ENCODE measurements at places on chromosomes 7 and 10. TPM values are rescaled to one million over a fixed set of nuclear protein-coding genes. Genes with fewer than 3 reads are reported as not detected.

Gene RASA4B
- 7.2 TPM for total RNA-seq

Gene ZNF804B
- total RNA-seq: 0.33 TPM

Gene PRPS1L1
- not detected for total RNA-seq

DNA sequence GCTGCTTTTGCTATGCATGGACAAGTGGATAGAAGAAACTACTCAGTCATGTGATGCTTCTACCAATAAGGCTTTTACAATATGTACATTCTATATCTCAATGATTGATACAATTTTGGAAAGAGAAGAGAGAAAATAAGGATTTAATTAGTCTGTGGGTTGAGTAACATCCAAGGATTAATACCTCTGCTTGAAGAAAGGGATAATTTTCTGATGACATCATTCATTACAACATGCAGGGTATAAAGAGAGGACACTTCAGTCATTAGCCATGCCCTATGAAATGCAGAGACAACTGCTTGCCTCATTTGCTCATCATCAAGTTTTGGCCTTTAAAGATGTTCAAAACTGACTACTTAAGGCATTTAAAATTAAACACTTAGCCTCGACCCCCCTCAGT, 237.3 kb downstream of the AHR start:
- no peak overlapping the region for H3K27ac ChIP-seq
- no peak overlapping the region for H3K4me3 ChIP-seq
- H3K27me3 ChIP-seq: no peaks in the 10 kb centered on the region
- H3K4me1 ChIP-seq: no peaks in the 10 kb centered on the region
- no peaks in the 10 kb centered on the region for H3K36me3 ChIP-seq

- H3K27me3 ChIP-seq: no peaks in the 10 kb centered on the region
- no peaks in the 10 kb centered on the region for H3K4me1 ChIP-seq
- H3K36me3 ChIP-seq: no peaks in the 10 kb centered on the region
- DNase-seq: no peak
These were observed 209.0 kb upstream of the NPVF start for GRCh38 chr7:25437308-25437707.

GRCh38 chr7:51303142-51303525, 13.5 kb downstream of the COBL start:
- no peak for DNase-seq
- H3K27ac ChIP-seq: no peak overlapping the region
- H3K4me3 ChIP-seq: no peak overlapping the region
- no peaks in the 10 kb centered on the region for H3K4me1 ChIP-seq
- H3K36me3 ChIP-seq: no peaks in the 10 kb centered on the region

GRCh38 chr7:134174795-134175261, 47.7 kb downstream of the LRGUK start:
- no peaks in the 10 kb centered on the region for H3K4me1 ChIP-seq
- no peaks in the 10 kb centered on the region for H3K27me3 ChIP-seq
- H3K27ac ChIP-seq: peak overlapping the region; percentile 57
- no peak for DNase-seq
- H3K36me3 ChIP-seq: no peaks in the 10 kb centered on the region

- peaks cover 20% of the 10 kb centered on the region for H3K4me1 ChIP-seq
- no peak for DNase-seq
- peak overlapping the region; percentile 89 for H3K4me3 ChIP-seq
- H3K27me3 ChIP-seq: no peaks in the 10 kb centered on the region
These were observed 3.3 kb downstream of the AVPI1 start for GRCh38 chr10:97683556-97684367.

DNA sequence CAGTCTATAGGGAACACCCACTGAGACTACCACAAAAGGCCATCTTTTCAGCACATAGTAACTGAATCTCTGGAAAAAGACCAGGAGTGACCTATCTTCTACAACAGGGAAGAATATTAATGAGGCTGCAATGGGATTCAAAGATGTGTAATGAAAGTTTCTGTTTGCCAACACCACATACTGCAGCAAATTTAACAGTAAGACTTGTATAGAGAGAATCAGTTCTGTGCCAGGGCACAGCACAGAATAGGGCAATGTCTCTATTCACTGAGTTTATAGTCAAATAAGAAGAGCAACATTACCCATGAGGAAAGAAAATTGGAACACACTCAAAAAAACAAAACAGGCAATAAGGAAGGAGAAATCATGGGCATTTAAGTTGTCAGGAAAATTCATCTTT, 91.4 kb upstream of the PTN start:
- DNase-seq: no peak
- no peak overlapping the region for H3K4me3 ChIP-seq
- H3K27ac ChIP-seq: peak overlapping the region; percentile 25
- H3K36me3 ChIP-seq: no peaks in the 10 kb centered on the region

- H3K4me1 ChIP-seq: no peaks in the 10 kb centered on the region
- DNase-seq: no peak
- no peak overlapping the region for H3K27ac ChIP-seq
These were observed 16.4 kb upstream of the PROSER2 start for GRCh38 chr10:11806706-11807105.

- H3K36me3 ChIP-seq: no peaks in the 10 kb centered on the region
- H3K4me3 ChIP-seq: no peak overlapping the region
- peak; percentile 5 for DNase-seq
- H3K27me3 ChIP-seq: no peaks in the 10 kb centered on the region
These were observed 9.4 kb upstream of the OPN4 start for GRCh38 chr10:86644794-86645445.

DNA sequence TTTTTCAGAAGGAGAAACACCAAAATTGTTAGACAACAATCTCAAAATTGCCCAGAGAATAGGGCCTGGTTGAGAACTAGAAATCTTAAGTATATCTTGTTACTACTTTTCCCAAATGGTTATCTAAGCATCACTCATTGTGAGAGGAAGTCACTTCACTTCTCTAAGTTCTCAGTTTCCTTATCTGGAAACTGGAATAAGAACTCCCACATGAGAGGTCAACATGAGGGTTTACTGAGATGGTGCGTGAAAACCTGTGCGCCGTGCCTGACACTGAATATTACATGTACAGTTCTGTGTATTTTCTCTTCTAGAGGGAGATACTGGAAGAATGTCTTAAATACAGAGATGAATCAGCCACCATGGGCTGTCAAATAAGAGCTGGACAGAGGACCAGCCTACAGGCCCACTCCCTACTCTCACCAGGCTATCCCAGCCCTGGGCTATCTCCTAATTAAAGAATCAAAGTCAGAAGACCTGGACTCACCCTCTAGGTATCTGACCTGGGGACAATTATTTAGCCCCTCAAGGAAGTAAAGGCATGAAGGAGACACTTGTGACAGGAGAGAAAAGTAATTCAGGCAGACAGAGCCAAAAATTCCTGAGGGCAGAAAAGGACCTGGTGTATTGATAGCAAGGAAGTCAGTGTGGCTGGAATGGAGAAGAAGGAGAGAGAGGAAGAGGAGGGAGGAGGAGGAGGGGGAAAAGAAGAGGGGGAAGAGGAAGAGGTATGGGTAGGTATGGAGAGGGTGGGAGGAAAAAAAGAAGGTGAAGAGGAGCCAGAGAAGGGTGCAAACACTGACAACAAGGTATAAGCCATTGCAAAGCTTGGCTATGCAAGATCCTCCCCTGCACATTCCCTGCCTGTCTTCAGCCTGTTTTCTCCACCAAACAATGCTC, 44.9 kb downstream of the CCDC71L start:
- no peaks in the 10 kb centered on the region for H3K4me1 ChIP-seq
- H3K27ac ChIP-seq: no peak overlapping the region
- DNase-seq: no peak
- H3K4me3 ChIP-seq: no peak overlapping the region

Data from breast epithelium (tissue), 4 donors.